ENCODE measurements at places on chromosomes 11 and 22.
A peak's percentile ranks its signal among the peaks of the same experiment; 100 is the strongest.

DNA sequence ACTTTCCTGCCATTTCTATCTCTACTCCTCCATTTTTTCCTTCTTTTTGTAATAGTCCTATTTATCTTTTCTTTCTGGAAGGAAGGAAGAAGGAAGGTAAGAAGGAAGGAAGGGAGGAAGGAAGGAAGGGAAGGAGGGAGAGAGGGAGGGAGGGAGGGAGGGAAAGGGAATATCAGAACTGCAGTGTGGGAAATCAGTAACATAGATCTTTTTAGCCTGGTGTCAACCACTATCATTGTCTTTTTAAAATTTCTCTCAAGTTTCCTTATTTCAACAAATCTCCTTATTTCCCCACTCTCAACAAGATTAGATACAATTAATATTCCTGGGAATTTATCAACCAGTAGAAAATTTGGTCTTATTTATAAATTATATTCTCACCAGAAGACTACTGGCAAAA lies 33.7 kb downstream of the OR52E1 start:
- DNase-seq = no peak

GRCh38 chr22:38442967-38443627 lies 11.9 kb downstream of the KCNJ4 start:
- DNase-seq = no peak

DNA sequence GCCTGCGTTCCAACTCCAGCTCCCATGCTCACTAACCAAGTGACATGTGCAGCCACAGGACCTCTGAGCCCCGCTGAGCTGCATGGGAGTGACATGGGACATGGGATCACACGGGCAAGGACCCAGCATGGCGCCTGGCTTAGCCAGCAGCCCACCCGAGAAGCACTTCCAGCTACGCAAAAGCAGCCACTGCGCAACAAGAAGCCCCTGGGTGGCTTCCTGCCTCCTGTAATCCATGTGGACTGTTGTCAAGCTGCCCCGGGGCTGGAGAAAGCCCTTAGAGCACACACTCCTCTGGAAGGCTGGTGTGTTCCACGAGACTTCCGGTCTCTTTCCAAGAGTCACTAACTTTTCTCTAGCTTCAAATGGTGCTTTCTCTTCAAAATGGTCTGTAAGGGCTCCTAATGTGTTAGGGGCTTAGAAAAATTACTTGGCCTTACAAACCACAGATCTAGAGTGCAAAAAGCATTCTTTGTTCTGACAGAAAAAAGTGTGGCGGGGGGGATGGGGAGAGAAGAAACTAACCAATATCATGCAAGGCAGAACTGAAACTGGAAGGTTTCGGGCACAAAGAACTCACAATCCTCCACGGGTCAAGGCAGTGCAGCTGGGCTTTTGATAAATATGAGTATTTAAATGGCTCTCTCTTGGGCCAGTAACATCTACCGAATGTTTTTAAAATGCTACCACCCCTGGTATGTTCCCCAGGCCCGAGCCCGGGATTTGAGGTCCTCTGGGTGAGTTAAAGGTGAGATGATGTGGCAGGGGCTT lies 5.5 kb downstream of the C11orf24 start:
- DNase-seq = no peak

- no peak for DNase-seq
These were observed 39.9 kb upstream of the NUP160 start for GRCh38 chr11:47887910-47888569.

GRCh38 chr11:118957549-118957948 lies 1.5 kb downstream of the UPK2 start:
- DNase-seq = no peak

DNA sequence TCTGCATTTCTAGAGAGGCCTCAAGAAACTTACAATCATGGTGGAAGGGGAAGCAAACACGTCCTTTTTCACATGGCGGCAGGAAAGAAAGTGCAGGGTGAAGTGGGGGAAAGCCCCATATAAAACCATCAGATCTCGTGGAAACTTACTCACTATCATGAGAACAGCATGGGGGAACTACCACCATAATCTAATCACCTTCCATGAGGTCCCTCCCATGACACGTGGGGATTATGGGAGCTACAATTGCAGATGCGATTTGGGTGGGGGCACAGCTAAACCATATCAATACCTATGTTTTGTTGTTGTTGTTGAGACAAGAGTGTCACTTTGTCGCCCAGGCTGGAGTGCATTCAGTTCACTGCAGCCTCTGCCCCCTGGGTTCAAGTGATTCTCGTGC lies 29.9 kb downstream of the SFI1 start:
- no peak for DNase-seq

- DNase-seq = no peak
These were observed 1272.1 kb downstream of the BRD1 start for GRCh38 chr22:48555606-48556005.

- no peak for DNase-seq
These were observed 45.1 kb downstream of the PTPRJ start for GRCh38 chr11:48025293-48025983.

DNA sequence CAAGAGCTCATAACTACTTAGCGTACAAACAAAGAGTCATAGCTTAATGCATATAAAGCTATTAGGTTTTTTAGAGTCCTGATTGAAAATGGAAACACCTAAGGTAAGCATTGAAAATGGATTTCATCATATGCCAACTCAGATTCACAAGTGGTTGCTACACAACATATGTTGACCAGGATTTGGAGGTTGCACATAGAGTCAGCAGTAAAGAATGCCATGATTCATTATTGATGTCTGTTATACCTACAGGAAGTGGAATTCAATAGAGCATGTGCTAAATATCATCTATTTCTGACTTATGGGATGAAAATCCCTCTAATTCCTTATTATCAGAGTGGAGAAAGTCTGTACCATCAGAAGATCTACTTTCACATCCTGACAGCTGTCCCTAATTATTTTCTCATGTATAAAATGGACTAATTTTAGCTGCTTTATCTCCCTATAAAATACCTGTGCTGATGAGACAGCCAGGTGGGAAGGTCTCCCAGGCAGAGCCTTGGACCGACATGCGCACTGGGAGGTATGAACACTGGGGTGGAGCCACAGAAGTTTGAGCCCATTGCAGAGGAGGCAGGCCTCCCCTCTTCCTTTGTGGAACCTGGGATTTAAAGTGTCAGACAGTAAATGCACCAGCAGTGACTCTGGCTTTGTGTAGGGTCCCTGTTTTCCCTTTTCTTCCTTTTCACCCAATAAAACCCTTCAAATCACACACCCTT lies 204.2 kb downstream of the AASDHPPT start:
- no peak for DNase-seq

DNA sequence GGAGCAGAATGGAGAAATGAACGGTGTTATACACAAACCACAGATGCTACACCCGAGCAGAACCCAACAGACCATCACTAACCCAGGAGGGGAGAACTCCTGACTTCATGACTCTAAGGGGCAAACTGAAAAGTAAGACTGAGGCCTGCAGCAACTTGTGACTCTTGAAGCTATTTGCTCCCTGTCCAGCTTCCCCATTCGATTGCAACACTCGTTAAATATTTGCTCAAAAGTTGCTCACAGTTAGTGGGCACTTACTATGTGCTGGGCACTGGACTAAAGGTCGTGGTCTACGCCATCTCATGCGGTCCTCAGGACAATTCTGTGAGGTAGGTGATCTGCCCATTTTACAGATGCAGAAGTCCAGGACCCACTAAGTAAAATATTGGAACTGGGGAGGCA lies 9.5 kb upstream of the ADA2 start:
- DNase-seq = peak; percentile 10

GRCh38 chr11:72643547-72643946 lies 30.7 kb downstream of the PDE2A start:
- DNase-seq = no peak

DNA sequence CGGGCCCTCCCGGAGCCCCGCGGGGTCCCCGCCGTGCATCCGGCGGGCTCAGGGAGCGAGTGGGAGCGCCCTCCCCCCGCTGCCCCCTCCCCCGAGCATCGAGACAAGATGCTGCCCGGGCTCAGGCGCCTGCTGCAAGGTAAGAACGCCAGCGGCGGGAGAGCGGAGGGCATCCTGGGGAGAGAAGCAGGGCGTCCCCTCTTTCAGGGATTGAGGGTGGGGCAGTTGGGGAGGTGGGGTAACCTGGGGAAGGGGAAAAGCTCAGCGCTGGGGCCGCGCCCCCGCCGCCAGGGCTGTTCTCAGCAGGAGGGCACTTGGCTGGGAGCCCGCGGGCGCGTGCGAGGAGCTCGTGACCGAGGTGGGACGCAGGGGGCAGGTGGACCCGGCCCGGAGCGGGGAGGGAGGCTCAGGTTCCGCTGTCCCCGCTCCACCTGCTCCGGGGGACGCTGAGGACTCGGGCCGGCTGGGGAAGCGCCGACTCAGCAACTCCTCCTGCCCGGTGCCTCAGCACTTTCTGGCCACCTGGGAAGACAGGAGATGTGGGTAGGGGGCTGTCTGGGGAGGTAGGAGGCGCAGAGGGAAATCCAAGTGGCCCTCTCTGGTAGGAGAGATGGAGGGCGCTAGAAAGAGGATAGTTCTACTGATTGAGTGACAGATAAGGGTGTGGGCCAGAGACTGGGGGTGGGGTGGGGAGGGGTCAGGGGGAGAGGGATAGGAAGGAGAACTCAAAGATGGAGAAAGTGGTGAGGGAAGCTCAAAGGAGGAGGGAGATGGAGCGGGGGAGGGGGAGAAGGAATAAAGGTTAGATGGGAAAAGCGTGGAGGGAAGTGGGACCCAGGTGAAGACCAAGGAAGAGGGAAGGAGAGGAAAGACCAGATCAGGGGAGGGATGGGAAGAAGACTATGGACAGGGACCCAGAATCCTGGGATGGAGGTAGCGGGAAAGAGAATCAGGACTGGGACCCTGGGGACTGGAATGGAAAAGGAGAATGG lies 726 bp downstream of the RTN4RL2 start:
- DNase-seq = no peak

DNA sequence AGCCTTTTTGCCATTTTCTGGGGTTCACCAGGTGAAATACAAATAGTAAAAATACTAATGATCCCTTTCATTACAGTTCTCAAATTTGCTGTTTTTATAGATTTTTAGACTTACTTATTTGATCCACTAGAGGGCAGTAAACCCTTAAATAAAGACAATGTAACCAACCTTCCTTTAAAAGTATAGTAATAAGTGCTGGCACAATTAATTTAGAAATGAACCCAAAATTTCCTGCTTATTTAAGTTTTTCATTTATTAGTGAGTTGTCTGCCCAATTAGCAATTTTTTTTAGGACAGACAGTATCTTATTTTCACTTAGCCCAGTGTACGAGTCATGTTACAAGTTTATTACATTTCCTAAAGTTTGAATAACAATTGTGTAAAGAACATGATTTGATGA lies 4.7 kb downstream of the DDIAS start:
- DNase-seq = no peak

- no peak for DNase-seq
These were observed 2.4 kb downstream of the PAFAH1B2 start for GRCh38 chr11:117146521-117146920.

DNA sequence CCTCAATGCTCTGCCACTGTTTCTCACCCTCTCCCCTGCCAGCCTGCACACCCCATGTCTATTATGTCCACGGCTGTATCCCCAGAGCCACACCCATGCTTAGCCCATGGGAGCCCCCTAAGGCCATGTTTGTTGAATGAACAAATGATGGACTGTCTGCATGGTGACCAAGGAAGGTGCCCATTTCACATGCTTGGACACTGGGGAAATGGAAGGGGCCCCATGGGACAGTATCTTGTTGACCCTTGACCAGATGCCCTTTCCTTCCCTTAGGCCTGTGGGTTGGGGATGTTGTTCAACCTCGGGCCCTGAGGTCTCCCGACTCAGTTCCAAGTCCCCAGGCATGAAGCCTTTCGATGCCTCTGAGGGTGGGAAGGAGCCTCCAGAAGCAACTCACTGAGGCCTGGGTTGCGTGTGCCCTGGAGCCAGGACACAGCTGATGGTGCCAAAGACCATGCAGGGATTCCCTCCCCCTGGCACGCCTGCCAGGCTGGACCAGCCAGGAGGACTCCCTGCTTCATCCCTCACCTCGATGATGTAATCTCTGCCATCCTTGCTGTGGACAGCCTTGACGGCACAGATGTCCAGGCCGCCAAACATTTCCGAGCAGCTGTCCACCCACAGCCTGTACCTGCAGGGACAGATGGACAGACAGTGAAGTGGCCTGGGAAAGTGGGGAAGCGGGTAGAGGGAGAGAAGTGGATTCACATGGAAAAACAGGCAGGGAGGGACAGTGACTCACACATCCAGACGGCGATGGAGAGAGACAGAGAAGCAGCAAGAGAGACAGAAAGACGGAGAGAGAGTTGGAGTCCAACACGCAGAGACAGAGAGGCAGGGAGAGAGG lies 58.9 kb downstream of the FBXO7 start:
- peak; percentile 86 for DNase-seq

DNA sequence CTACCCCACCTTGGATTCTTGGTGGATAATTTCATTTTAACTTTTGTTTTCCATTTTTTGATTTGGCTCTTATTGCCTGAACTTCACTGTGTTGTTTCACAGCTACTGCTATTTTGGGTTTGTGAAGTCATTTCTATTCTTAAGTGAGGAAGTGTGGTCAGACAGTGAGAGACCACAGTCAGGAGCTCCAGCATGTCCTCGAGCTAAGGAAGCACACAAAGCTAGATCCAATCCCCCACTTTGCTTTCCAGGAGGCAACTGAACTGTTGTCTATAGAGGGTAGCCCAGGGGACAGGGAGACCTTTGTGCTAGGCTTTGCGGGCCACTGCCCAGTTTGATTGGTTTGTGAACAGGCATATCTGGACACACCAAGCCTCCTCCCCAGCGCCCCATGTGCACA lies 251.8 kb upstream of the KIRREL3 start:
- no peak for DNase-seq

DNA sequence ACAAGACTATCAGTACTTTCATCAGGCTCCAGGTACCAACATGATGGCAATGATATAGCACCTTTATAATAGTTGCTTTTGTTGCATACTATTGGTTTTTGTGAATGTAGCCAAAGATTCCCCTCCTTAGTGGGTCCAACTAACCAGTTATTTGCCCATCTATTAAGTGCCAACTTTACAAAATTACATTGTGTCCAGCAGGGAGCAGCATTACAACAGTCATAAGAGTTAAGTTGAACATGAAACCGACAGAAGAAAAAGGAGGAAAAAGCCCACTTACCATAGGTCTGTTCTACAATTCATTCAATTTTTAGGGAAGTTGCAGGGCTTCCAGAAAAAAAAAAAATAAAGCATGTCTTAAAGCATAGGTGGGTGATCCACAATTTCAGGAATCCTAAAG lies 21.6 kb downstream of the IMMP1L start:
- no peak for DNase-seq

All from posterior cingulate gyrus (tissue), 11 donors.